ENCODE measurements at places on chromosomes 3 and 15.

GRCh38 chr3:54954521-54954920, 26.7 kb upstream of the LRTM1 start:
- DNase-seq: no peak

DNA sequence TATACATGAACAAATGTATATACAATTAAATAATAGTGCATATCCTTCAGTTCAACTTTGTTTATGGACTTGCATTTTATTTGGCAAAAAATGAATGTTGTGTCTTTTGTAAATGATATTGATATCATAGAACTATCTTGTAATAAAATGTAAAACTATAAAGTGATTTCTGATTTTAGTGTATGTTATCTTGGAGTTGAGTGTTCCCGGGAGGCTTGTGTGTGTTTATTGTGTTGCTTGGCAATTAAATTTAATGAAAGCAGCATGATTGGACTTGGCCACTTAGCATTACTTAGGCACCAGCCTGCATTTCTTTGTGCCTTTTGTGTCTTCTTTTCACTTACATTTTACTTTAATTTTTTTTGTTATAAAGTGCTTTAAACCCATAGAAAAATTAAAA, 10.6 kb downstream of the ARHGEF26 start:
- DNase-seq: no peak

DNA sequence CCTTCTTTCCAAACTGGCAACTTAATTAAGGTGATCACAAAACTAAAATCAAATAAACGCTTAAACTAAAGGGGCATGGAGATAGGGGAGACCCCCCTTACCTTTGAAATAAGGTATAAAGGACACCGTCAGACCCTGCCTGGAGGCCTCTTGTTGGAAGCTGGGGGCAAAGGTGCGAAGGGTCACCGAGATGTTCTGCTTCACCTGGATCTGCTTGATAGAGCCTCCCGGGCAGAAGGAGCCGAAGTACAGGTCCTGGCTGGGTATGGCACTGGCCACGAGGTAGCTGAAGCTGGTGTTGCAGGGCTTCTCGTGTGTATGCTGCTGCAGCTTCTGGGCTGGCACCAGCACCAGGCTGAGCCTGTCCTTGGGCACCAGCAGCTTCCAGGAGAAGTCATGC, 53.0 kb downstream of the CDCP1 start:
- DNase-seq: no peak

- no peak for DNase-seq
Observed at GRCh38 chr3:120031561-120031960, 62.7 kb downstream of the GSK3B start.
